ENCODE measurements at places on chromosomes 13 and 19.

DNA sequence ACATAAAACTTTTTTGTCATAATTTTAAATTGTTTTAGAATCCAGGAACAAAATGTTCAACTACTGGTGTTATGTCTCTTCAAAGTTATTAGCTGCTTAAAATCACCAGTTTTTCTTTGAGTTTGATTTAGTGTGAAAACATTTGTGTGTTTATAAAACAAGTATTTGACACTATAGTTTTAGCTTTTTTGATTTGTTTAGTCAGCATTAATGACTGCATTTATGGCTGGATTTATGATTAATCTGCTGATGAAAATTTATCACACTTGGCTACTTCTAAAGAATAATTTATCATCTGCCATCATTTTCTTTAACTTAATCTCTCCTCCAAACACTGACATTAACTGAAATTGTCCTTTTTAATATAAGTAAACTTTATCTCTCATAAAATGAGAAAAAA is 1465.9 kb upstream of the SLC10A2 start:
- no peak for DNase-seq

GRCh38 chr13:78138756-78139155 is 220.1 kb upstream of the EDNRB start:
- no peak for DNase-seq

- DNase-seq: no peak
These were observed 26.1 kb upstream of the N4BP2L1 start for GRCh38 chr13:32453981-32454380.

DNA sequence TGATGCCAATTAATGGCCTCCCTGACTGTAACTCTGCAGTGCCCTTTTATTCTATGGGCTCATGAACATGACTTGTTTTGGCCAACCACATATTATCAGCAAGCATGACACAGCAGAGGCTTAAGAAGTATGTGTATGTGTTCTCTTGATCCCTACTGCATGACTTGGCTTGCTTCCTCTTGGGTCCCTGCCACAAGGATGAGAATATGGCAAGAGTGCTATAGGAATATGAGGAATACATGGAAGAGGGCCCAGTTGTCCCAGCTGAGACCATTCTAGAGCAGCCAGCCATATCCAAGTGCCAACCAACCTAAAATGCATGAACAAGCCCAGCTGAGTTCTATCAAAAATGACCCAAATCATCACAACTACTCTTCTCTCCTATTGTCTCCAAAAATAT is 576.7 kb upstream of the PCDH9 start:
- no peak for DNase-seq

GRCh38 chr19:39155114-39155700 is 29.6 kb downstream of the PAK4 start:
- DNase-seq: no peak

DNA sequence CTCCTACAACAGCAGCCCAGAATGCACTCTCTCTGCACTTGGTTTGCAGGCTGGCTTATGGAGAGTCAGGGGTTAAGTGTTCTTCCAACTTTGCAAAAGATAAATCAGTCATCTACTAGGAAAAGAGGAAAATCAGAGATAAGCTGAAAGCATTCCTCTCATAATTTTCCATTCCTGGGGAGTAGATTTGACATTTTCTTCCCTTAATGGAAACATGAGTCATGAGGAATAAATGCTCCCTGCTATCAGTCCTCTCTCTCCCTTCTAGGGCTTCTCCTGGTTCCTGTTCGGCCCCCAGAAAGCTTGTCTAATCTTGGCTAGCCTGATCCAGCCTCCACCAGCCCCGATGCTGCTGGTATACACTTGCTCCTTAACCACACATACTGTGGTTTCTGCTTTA is 28.4 kb upstream of the ENOX1 start:
- DNase-seq: no peak

DNA sequence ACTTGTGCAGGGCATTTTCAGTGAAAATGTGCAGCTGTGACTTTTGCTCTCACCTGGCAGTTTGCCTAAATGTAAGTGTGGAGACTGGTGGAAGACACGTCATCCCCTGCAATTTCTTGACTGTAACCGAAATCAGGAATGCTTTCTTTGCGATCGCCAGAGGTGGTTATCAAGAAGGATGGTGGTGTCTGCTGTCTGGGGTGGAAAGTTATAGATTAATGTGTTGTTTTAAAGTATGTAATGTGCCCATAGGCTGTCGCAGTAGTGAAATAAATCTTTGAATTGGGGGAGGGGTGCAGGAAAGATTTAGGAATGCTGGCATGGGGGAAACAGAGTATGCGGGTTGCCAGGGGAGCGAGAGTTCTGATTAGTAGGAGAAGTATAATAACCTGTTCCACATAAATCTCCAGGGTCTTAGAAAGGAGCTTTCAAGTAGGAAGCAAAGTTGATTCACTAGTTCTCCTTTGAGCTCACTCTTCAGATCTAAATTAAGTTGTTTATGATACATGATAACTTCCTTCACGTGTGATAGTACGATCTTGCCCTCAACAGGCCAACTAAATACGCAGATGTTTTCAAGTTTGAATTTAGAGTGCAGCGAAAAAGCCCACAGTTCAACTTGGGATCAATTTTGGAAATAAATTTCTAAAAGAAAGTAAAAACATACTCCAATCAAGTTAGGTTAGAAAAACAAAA is 1520.0 kb upstream of the SLC10A2 start:
- no peak for DNase-seq

GRCh38 chr19:13234518-13234917 is 84.3 kb downstream of the IER2 start:
- DNase-seq: no peak

DNA sequence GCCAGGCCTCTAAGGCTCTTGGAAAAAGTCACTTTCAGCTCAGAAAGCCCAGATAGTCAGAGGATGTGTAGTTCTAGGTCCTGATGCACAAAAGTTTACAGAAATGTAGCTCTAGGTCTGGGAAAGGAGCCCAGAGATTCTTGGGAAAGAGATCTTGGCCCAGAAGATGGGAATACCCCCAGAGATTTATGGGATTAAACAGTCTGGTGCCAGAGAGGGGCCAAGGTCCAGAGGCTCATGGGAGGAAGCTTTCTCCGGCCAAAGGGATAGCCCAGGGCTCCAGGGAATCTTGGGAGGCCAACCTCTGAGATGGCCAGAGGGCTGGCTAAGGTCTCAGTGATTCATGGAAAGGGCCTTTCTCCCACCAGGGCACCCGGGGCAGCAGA is 15.2 kb downstream of the BCAT2 start:
- no peak for DNase-seq

DNA sequence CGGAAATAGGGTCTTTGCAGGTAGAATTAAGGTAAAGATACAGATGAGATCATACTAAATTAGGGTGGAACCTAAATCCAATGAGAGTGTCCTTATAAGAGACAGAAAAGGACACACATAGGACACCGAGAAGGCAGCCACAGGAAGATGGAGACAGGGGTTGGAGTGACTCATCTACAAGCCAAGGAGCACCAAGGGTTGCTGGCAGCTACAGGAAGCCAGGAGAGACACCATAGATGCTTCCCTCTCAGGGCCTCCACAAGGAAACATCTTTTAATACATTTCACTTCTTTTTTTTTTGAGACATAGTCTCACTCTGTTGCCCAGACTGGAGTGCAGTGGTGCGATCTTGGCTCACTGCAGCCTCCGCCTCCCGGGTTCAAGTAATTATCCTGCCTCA is 10.1 kb downstream of the TMEM143 start:
- no peak for DNase-seq

- DNase-seq: no peak
These were observed 53.6 kb upstream of the PABPC3 start for GRCh38 chr13:25042151-25042865.

- no peak for DNase-seq
These were observed 7.2 kb downstream of the KMT5C start for GRCh38 chr19:55346725-55347441.

DNA sequence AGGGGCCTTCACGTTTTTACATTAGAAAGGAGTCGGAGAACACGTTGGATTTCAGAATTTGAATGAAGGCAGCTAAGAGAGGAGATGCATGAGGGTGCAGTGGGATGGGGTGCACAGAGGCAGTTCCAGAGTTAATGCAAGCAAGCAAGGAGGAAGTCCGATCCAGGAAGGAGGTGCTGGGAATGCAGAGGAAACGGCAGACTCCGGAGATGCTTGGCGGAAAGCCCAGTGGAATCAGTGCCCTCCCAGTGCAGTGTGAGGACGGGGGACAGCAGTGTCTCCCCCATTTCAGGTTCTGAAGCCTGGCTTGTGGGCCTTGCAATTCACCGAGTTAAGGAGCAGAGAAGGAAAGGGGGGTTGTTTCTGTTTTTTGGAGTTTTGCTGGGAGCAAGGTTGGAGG is 100.4 kb downstream of the COL4A2 start:
- DNase-seq: no peak

DNA sequence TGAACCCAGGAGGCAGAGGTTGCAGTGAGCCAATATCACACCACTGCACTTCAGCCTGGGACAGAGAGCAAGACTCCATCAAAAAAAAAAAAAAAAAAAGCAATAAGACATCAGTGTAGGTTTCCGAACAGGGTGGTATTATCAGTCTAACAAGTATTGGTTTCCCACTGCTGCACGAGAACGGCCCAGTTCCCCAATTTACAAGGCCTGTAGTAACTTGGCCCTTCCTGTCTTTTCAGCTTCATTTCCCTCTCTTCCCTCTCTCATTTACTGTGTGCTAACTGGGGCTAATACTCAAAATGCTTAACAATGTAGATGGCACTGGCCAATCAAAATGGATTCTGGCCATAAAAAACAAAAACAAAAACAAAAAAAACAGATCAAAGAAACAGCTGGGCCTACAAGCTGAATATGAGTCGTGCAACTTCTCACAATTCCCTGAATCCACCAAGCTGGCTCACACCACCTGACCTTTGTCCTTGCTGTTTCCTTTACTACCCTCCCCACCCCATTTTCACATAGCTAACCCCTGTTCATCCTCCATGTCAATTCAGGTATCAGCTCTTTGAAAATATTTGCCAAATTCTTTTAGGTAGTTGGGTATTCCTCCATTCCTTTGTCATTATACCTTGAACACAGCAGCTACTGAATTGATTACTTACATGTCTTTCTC is 2.4 kb downstream of the TEX101 start:
- no peak for DNase-seq

DNA sequence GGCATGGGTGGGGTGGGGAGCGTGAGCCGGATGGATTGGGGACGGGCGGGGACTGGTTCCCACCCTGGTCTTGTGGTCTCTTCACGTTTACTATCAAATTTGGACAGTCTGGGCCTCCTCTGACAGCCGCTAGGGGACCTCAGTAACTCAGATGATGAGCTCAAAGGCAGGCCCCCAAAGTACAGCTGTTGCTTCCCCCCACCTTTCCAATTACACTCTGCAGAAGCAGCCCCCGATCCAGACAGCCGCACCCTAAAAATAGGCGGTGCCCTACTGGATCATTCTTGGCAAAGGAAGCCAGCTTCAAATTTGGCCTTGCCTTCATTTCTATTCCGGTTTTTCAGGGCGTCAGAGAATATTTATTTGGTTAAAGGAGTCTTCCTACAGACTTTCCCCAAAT is 1.9 kb upstream of the FOXO1 start:
- no peak for DNase-seq

DNA sequence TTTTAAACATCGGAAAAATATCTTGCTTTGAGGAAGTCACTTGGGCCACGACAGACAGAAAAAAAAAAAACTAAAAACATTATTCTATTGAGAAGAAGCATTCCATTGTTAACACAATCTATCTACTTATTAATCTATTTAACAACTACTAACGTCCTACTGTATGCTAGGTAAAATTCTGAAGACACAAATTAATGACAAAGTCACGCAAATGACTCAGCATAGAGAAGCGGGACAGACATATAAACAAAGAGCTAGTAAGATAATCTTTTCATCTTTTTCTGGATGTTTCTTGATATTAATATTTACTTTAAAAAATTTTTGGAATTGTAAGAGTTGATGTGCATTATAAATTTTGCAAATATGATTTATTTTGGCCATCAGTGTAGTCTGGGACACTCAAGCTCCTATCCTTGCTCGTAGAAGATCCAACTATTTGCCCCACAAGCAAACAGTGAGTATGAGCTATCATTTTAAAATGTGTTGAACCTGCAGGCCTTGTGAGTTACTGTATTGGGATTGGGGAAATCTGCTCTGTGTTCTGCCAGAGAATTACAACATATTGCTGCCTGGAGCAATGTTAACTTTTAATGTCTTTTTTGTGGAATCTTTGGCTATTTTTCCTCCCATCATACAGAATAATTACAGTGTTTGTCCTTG is 109.1 kb downstream of the PCDH9 start:
- no peak for DNase-seq

DNA sequence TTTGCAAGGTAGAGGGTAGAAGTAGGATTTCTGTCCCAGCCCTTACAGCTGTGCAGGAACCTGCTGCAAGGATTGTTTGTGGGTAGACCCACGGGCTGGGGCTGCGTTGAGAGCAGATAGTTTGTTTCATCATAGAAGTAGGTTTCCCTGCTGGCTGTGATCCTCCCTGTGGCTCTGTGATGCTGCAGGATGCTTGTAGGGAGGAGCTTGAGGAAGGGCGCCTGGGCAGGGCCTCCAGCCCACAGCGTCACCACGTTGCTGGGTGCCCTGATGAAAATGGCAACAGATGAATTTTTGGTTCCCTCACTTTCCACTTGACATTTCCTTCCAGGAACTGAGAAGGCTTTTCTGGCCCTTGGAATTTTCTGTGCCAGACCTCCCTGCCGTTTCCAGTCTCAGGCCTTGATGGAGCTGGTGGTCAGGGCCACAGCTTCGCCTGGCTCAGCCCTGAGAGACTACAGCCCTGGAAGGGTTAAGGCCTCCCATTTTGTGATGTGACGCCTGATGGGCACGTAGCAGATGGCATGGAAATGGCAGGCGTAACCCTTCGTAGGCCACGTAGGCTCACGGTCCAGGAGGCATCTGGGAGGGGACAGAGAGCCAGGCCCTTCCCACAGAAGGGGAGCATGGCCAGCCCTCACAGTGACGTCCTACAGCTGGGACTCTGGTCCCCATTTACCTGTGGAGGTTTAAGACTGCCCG is 42.2 kb downstream of the GATAD2A start:
- DNase-seq: no peak

GRCh38 chr13:67258482-67258881 is 28.3 kb upstream of the PCDH9 start:
- DNase-seq: no peak

- no peak for DNase-seq
These were observed 7.0 kb downstream of the HIF3A start for GRCh38 chr19:46303691-46304397.

GRCh38 chr19:7521551-7522071 is 813 bp upstream of the MCOLN1 start:
- DNase-seq: no peak

Measured in midbrain (tissue), 1 donor.